Progenitor cell of endocrine pancreas (in vitro differentiated cells): ENCODE measurements at places on chromosomes 4 and X. TPM values are rescaled to one million over a fixed set of nuclear protein-coding genes. Genes with fewer than 3 reads are reported as not detected.

Gene BEX1
- total RNA-seq, result 123 and 128 TPM in 2 replicates

Gene GAR1
- 25.7 and 25.9 TPM in 2 replicates for total RNA-seq

Gene DLG3
- total RNA-seq, result 103 and 107 TPM in 2 replicates

Gene PLCXD1
- 52.3 and 55.6 TPM in 2 replicates for total RNA-seq
